Muscle of back (tissue), 13 donors: ENCODE measurements at places on chromosomes 3 and 15. TPM values are rescaled to one million over a fixed set of nuclear protein-coding genes. Genes with fewer than 3 reads are reported as not detected.

DPPA2 gene
- polyA plus RNA-seq, result not detected

- DNase-seq, result no peak
Observed at GRCh38 chr15:58087871-58088270, 22.4 kb upstream of the ALDH1A2 start.

- peak; percentile 91 for DNase-seq
Observed at GRCh38 chr3:95923496-95924210, 890.7 kb upstream of the EPHA6 start.

WDR93 gene
- polyA plus RNA-seq, result 0.13 TPM

GRCh38 chr3:5021116-5022092 lies 42.2 kb downstream of the BHLHE40 start:
- peak; percentile 34 for DNase-seq

DNA sequence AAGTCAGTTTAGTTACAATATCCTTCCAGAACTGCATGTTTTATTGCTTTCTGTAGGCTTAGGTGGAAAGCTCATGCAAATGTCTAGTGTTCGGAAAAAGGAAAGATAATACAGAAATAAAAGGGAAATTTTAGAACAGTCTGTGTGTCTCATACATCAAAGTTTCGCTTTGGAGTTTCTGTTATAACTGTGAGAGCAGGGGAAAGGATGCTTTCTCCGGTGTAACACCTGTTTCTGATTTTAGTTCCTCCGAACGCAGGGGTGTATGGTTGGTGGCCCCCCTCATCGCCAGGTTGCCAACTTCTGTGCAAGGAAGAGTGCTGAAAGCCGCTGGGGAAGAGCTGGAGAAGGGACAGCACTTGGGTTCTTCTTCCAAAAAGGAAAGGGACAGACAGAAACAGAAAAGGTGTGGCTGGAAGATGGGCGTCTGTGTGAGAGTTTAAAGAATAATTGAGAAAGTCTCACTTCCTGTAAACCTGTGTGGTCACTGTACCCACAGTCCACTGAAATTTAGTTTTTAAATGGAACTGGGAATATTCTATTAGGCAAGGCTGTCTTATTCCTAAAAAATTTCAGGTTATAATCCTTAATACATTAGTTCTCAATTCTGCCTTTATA lies 6.7 kb downstream of the P2RY12 start:
- no peak for DNase-seq

IMPG2 gene
- polyA plus RNA-seq, result 0.30 TPM

DGKG gene
- polyA plus RNA-seq, result 3.2 TPM

GRCh38 chr3:44510000-44510368 lies 32.5 kb upstream of the ZNF445 start:
- DNase-seq, result peak; percentile 65

ZKSCAN7 gene
- polyA plus RNA-seq, result 5.3 TPM

GRCh38 chr3:108125550-108126071 lies 34.8 kb upstream of the CD47 start:
- DNase-seq, result peak; percentile 17

- DNase-seq, result no peak
Observed at GRCh38 chr15:66240240-66240794, 13.2 kb downstream of the MEGF11 start.

DNA sequence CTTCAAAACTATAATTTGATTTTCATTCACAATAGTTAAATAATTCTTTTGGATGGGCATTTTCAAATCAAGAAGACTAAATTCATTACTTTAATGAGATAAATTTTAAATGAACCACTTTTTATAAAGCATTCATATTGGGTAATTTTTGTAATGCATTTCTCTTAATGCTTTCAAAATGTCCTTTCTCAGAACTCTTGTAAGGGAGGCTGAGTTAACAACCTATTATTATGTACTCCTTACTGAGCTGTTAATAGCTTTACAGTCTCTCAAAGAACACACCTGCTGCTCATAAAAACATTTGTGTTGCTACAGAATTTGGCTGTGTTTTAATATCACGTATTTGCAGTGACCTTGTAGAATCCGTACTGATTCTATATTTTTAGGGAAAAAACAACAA lies 334.0 kb upstream of the ARL6 start:
- no peak for DNase-seq
